ENCODE measurements at places on chromosomes 16 and 17.

GRCh38 chr16:70018254-70018653 lies 67.1 kb downstream of the CLEC18A start:
- no peak for DNase-seq

DNA sequence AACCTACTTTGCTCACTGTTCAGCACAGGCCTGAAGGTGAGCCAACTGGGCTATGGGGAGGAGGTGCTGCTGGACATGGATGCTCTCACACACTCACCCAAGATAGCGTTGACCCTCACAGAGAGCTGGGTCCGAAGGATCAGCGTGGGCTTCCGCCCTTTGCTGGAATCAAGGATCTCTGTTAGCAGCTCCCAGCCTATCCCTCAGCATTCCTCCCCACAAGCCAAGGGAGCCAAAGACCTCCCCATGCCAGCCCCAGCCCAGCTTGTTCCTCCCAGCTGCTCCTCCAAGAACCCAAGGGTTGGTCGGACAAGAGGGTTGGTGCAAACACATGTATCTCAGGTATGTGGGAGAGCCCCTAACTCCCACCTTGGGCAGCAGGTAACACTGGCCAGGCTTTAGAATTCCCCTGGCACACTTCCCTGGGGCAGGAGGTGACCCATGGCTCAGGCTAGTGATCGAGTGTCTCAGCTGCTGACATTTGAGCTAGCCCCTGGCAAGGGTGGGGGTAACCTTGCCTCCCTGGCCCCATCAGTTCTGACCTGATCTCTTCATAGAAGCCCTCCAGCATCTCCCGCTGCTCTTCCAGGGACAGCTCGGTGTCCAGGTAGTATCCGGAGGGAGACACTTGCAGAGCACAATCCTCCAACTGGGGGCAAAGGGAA lies 8.3 kb downstream of the FHOD1 start:
- DNase-seq, result no peak

DNA sequence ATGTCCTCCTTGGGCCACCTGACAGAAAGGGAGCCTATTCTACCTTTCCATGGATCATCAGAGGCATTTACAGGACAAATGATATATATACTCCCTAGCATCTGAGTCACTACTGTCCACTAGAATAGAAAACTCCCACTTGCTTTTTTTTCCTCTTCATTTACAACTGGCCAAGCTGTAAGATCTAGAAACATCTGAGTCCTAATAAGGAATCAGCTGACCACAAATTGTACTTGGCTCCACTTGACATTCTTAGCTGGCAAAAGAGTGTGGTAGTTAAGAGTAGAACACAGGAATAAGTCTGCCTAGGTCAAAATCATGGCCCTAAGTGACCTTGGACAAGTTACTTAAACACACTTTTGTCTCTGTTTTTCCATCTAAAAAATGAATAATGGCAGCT lies 5.2 kb downstream of the RUSF1 start:
- no peak for DNase-seq

DNA sequence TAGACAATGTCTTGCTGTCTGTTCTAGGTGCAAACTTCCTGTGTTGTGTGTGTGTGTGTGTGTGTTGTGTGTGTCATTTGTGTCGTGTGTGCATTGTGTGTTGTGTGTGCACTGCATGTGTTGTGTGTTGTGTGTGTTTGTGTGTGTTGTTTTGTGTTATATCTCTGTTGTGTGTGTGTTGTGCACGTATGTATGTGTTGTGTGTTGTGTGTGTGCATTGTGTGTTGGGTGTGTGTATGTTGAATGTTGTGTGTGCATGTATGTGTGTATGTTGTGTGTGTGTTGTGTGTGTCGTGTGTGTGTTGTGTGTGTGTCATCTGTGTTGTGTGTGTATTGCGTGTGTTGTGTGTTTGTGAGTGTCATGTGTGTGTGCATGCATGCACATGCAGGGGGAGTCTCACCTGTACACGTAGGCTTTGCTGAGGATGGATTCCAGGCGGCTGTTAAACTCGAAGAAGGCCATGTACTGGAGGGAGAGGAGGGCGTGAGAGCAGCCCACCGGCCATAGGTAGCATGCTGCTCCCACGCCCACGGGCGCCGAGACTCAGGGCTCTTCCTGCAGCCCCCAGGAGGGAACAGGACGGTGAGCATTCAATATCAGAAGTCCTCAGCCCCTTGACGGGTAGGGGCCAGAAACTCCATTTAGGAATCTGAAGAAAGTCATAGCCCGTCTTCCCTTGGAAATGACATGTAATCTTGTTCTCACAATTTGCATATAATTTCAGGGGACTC lies 58.2 kb downstream of the CNGB1 start:
- DNase-seq, result no peak

GRCh38 chr17:33980193-33980592 lies 274.9 kb upstream of the CCL2 start:
- no peak for DNase-seq

DNA sequence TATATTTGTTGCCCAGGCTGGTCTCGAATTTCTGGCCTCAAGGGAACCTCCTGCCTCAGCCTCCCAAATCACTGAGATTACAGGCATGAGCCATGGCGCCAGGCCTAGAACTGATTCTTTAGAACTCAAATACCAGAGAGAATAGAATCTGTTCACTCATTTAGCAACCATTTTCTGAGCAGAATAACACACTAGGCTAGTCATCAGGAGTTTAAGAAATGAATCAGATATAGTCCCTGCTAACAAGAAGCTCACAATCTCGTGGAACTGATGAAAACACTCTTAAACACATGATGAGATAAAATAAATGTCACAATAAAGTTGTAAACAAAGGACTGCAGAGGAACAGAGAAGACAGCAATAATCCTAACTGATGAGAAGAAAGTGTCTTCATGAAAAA lies 55.8 kb upstream of the ADCY9 start:
- no peak for DNase-seq

- no peak for DNase-seq
These were observed 10.4 kb downstream of the C16orf46 start for GRCh38 chr16:81066681-81067080.

DNA sequence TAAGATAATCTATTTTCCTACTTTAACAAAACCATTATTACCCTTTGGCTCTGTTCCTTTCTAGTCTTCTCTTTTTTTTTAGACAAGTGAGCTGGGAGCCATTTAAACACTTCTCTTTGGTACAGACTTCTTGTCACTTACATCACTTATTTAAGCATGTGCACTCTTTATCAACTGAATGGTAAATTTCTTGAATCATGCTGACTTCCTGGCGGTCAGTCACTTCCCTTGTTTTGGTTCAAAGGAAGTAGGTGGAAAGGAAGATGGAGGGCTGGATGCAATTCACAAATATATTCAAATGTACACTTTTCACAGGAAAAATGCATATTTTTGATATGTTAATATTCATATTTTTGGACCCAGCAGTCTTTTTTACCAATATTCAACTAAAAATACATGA lies 97.1 kb downstream of the ITFG1 start:
- no peak for DNase-seq

DNA sequence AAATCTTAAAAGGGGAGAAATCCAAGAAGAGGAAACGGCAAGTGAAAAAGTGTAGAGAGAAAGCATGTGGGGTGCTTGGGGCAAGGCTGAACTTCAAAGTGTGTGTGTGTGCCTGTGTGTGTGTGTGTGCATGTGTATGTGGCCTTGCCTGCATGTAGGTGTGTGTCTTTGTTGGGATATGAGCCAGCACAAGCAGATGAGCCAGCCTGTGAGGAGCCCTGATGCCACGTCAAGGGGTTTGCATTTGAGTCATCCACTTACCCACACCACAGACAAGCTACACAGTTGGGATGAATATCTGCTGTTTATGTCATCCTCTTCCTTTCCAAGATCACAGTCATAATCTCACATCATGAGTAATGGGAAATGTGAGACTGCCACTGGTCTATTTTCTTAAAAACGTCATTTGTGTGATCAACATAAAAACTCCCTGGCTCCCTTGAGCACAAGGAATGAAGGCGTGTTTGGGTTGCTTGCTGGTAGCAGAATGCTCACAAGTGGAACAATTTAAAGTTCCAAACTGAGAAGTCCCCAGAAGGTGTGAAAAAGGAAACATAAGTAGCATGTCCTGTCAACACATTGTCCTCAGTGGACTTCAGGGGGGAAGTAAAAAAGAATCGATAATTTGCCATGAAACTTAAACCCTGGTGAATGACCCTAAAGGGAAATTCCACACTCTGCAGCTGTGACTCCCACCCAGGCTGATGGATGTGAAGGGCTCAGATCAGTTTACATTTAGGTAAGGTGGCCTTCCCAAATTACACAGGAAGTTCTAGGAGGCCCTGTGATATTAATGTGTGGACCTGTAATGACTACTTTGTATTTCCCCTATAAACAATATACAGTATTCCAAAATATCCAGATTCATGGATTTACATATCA lies 14.7 kb downstream of the KCTD19 start:
- DNase-seq, result no peak

DNA sequence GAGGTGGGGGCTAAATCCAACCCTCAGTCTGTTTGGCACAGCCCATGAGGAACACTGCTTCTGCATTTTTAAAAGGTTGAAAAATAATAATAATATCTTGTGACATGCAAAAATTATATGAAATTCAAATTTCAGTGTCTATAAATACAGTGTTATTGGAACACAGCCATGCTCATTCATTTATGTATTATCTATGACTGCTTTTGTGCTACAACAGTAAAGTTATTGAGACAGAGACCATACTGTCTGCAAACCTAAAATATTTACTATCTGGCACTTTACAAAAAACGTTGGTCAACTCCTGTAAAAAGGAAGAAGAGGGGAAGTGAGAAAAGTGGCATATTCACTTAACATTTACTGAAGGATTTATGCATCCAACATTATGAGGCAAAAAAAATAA lies 3.1 kb downstream of the ABCA5 start:
- DNase-seq, result no peak

DNA sequence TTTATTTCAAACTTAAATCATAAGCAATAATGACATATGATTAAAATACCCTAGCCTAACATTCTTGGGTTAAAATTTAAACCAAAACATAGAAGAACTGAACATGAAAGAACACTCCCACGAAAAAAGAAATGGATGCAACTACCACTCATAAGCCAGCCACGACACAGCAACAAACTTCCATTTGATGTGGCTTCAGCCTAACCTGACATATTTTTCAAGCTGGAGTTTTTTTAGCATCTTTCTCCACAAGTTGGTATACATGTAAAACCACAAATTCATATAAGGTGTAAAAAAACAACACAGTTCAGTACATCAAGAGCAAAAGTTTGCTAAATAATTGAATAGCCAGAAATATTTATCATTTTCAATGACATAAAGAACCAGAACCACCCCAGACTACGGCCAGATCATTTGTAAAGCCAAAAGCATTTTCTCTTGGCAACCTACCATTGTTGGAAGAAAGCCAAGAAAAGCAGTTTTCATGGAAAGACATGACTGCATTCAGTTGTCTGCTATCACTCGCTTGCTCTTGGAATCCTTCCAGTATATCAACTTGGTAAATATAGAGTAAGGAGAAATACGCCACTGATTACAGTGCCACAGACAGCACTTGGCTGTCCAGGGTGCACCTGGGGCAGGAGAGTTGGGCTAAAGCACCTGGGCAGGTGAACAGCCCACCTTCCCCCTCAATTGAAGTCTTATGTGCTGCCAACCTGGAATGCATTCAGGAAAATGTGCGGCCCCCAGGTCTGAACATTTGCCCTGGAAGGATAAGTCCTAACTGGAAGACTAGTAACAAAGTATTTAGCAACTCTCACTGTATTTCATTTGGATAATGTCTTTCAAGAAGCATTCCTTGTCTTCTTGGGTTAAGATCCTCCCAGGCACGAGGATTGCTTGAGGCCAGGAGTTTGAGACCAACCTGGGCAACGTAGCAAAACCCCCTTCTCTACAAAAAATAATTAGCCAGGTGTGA lies 60.5 kb downstream of the CREBBP start:
- no peak for DNase-seq

DNA sequence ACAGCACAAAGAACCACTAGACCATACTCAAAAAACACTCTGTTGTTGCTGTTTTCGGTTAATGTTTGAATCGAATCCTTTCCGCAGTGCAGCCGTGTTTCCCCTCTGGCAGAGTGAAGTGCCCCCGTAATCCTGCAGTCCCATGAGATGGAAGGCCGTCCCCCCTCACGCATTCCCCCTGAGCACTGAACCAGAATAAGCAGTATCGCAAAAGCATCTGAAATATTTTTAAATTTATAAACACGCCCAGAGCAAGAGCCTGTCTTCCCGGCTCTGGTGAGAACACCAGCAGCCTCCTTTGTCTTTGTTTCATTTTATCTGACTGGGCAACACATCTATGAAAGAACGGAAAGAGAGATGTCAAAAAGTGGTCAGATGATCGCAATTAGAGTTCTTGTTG lies 121.0 kb upstream of the ADAMTS18 start:
- DNase-seq, result no peak

DNA sequence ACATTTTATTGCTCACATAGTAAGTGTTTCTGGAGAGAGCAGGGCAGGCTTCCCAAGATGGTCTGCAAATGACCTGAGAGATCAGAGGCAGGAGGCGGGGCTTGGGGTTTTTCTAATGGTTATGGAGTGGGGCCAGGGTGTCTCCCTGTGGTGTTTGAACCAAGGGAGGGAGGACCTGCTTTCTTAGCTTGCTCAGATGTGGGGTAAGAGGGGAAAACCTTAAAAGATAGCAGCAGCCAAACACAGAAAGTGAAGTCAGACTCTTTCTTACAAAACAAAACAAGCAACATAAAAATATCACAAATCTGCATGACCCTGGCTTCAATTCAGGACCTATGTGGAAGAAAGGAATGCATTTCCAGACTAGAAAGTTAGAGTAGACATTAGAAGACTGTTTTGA lies 22.9 kb upstream of the DNAJA2 start:
- no peak for DNase-seq

GRCh38 chr17:13256545-13256944 lies 238.7 kb upstream of the ELAC2 start:
- DNase-seq, result no peak

Measured in stimulated activated CD8-positive, alpha-beta memory T cell treated with anti-CD3 and anti-CD28 coated beads, Interleukin-7, amount 100 ng/mL, for 1 hour (primary cell).